CD4-positive, alpha-beta T cell treated with Interferon alpha-2 for 1 hour (primary cell): ENCODE measurements at places on chromosomes 11 and 22.

- no peak for DNase-seq
Measured at GRCh38 chr11:118252688-118253087, 523 bp upstream of the MPZL3 start.

DNA sequence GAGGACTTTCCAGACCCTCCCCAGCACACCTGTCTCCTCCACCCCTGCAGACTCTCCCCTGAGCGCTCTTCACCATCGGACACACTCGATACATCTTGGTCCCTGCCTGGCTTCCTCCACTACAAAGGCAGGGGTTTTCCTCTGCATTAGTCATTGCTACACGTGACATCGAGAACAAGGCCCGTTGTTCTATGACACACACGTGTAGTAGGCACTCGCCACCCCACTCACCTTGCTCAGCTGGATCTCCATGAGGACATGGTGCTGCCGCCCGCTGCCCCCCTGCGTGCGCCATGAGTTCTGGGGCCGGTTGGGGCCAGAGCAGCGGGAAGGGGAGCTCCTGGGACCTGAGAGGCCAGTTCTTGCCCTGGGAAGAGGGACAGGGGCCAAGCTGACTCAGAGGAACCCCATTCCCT lies 16.7 kb downstream of the ATG2A start:
- peak; percentile 57 for DNase-seq

- DNase-seq = no peak
Measured at GRCh38 chr11:102626676-102627075, 1.5 kb upstream of the MMP20 start.

- DNase-seq = no peak
Measured at GRCh38 chr11:28471537-28471936, 363.3 kb downstream of the METTL15 start.

DNA sequence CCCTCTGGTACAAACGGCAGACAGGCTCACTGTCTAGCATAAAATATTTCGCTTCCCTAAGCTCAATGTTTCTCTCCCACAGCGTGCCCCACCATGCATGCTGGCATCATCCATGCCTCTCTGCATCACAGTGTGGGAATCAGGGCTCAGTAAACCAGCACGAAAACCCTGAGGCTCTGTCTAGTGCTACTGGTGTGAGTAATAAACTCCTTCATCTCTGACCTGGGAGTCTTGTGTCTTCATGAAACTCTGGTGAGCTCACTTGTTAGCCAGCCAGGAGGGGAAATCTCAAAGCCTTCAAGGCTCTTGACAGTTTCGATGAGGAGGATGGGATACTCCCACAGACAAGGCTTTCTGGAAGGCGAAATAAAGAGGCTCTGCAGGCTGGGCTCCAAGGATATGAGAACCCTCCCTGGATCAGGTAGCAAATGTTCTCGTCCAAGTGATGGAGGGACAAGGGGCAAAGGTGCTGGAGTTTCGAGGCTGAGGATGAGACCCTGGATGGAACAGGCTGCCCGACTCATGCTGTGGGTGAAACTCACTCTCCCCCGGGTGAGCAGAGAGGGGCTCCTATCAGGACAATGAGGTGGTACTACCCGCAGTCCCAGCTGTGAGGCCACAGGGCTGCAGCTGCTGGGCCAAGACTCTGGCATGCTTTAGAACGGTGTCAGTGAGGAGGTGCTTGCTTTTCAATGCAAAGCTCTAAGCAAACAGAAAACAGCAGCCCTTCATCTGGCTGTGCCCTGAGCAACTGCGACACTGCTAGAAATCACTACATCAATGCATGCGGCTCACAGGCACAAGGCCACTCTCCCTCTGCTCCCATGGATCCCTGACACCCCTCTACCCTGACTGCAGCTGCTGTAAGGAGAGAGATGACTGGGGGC lies 69.3 kb downstream of the SHANK2 start:
- no peak for DNase-seq

GRCh38 chr11:44711787-44712608 lies 14.8 kb upstream of the TSPAN18 start:
- DNase-seq = no peak

- no peak for DNase-seq
Measured at GRCh38 chr11:100821198-100821597, 134.1 kb downstream of the ARHGAP42 start.

- no peak for DNase-seq
Measured at GRCh38 chr11:26623076-26623659, 51.1 kb upstream of the MUC15 start.

DNA sequence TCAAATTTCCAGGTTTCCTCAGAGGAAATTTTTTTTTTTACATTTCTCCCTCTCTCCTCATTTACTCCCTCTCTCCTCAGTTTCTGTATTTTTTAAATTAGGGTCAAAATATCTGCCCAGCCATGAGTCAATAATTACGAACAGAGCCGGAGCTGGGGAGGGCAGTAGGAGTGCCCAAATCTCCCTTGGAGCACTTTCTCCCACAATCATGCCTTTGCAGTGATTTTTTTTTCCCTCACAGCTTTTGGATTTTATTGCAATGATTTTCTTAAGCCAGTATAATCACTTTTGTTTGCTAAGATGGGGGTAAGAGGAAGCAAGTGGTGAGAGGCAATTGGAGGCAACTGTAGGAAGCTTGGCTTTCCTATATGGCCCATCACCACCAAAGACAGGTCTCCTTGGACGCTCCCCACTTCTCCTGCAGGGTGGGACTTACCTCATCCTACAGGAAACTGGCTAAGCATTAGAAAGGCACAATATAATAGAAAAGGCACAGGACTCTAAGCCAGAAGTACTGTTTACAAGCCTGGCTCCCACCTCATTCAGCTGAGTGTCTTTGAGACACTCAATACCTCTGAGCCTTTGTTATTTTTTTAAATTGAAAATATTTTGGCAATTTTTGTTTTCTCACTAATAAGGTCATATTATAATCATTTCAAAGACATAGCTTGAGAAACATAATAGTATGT lies 192.6 kb upstream of the PITPNB start:
- no peak for DNase-seq

DNA sequence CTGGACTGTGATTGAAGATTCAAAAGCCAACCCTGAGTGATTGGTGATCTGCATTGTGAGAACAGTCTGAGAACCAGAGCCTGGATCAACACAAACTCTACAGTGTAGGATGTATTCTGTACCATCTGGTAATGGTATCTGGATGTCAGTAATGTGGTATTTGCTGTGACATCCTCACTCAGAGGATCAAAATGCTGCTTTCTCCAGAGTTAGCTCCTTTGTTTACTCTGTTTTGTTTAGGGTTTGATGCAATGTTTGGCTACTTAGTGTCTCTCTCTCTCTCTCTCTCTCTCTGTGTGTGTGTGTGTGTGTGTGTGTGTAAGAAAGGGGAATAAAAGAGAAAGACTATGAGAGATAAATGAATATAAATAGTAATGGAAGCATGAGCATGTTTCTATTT lies 24.3 kb downstream of the CASP4 start:
- no peak for DNase-seq

GRCh38 chr22:44913198-44913983 lies 96.4 kb downstream of the PHF21B start:
- DNase-seq = no peak

DNA sequence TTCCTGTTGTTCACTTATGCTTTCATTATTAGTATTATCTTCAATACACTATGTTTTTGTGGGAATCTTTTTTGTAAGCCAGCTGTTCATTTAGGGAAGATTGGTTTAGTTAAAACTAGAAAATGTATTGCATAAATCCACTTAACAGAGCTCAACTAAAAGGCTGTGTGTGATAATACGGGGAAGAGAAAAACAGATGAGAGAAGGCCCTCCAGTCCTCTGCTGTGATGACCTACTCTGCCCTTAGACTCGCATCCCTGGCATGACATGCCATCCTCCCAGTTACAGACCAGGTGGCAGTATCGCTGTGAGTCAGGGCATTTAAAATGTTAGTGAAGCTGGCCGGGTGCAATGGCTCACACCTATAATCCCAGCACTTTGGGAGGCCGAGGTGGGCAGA lies 173.4 kb upstream of the TTC12 start:
- DNase-seq = no peak

DNA sequence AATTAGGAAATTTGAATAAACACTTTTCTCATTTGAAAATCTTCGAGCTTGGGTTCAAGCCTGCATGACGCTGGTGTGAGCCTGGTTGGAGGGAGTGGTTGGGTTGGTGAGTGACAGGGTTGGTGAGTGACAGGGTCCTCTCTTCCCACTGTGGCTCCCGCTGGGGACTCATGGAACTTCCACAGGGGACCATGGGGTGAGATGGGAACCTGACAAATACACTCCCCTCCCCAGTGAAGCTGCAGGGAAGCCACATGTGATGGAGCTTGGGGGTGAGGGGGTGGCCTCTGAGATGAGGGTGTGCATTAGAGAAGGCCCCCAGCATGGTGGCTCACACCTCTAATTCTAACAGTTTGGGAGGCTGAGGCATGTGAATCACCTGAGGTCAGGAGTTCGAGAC lies 66.8 kb downstream of the RTL6 start:
- DNase-seq = no peak

- DNase-seq = no peak
Measured at GRCh38 chr11:110891411-110891810, 179.2 kb upstream of the ARHGAP20 start.

DNA sequence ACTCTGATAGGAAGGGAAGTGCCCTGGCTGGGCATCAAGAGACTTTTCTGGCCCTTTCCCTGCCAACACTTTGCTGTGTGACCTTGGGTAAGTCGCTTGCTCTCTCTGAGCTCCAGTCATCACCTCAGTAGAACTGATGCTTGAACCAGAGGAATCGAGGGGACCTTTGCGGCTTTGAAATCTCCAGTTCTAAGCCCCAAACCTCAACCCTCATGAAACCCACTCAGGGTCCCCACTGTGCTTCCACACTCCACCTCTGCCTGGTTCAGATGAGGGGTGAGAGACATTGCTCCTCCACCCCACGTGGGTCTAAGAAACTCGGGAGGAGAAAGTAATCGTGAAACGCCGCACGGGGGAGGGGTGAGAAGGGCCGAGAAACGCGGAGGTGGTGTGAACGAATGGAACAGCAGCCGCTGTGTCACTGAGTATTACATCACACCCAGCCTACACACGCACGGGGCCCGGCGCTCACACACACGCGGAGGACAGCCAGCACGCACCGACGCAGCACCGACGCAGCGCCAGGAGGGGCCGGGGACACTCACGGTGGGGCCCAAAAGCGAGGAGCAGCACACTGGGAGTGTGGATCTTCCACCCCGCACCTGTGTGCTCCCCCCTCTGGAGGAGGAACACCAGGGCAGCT lies 4.3 kb downstream of the RTN4RL2 start:
- no peak for DNase-seq

- DNase-seq = no peak
Measured at GRCh38 chr11:61416941-61417340, 12.8 kb downstream of the CPSF7 start.
